ENCODE measurements at places on chromosomes 1 and 21.

DNA sequence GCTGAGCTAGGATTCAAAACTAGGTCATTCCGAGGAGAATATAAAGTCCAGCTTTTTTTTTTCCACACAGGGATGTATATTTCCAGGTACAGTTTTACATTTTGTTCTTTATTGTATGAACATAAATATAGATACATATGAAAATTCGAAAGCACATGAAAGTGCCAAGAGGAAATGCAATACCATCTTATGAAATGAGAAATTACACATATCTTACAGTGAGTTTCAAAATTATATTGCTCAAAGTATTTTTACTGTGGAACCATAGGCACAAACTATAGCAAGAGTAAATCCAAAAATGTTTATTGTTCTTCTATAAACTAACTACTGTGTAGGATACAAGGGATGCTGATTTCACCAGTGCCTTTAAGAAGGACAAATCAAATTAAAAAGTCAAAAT, 39.0 kb downstream of the PTPRC start:
- DNase-seq, result no peak

DNA sequence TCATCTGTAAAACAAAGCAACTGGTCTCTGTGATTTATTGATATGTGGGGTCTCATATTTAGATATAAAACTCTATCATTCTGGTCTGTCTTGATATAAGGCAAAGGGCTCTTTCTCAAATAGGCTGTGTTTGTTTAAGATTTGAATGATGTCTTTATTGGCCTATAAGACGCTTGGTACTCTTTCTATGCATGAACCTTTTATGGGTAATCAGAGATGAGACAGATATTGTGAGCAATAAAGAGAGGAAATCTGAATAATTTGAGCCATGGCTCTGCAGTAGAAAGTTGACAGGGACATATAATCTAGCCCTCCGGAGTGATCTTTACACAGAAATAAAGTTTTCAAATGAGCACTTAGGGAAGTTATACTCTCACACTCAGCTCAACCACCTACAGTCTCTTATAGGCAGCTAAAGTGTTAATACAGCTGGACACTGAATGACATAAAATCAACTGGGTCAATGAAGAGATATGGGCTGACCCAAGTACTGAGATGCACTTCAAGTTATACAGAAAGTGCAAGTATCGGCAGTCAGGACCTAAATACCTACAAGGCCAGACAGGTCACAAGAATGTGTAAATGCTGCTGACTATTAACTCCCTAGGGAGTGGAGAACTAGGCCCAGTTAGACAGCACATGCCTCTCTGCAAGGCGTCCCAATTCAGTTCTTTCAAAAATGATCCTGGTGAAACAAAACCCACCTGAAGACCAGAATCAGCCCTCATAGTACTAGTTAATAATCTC, 111.0 kb downstream of the PTPN14 start:
- DNase-seq, result no peak

- DNase-seq, result no peak
Observed at GRCh38 chr1:19456968-19457441, 28.3 kb downstream of the CAPZB start.

- DNase-seq, result no peak
Observed at GRCh38 chr1:39952359-39953110, 2.4 kb upstream of the MFSD2A start.

- no peak for DNase-seq
Observed at GRCh38 chr1:99086057-99086456, 81.4 kb upstream of the PLPPR5 start.

DNA sequence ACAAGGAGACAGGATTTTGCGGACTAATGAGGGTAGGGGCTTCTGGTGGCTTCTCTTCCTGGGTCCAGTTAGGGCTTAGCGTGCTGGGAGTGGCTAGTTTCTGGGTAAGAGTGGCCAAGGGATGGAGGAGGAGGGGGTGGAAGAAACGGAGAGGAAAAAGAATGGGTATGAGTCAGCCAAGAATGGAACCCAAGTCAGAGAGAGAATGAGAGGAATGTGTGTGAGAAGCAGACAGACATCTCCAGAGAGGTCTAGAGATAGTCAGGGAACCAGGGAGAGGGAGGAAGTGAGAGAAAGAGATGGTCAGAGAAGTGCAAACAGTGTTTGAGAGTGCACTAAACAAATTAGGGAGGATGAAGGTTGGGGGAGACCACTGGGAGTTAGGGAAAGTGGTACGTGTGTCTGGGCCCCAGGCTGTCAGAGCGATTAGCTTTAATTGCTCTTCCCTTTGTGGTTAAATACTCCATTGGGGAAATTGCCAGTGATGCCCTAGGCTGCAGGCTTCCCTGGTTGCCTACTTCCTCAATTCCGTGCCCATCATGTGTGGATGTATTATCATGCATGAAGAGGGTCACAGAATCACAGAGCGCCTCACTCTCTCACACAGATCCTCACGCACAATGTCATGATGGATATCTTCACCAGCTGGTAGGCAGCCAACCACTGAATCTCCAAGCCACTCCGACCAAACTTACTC, 1.4 kb downstream of the PEA15 start:
- no peak for DNase-seq

- DNase-seq, result no peak
Observed at GRCh38 chr1:158140764-158141192, 39.9 kb upstream of the CD1D start.

GRCh38 chr21:25422610-25423608, 184.4 kb downstream of the MRPL39 start:
- DNase-seq, result no peak

- peak; percentile 46 for DNase-seq
Observed at GRCh38 chr1:61081686-61082310, 563 bp upstream of the NFIA start.

DNA sequence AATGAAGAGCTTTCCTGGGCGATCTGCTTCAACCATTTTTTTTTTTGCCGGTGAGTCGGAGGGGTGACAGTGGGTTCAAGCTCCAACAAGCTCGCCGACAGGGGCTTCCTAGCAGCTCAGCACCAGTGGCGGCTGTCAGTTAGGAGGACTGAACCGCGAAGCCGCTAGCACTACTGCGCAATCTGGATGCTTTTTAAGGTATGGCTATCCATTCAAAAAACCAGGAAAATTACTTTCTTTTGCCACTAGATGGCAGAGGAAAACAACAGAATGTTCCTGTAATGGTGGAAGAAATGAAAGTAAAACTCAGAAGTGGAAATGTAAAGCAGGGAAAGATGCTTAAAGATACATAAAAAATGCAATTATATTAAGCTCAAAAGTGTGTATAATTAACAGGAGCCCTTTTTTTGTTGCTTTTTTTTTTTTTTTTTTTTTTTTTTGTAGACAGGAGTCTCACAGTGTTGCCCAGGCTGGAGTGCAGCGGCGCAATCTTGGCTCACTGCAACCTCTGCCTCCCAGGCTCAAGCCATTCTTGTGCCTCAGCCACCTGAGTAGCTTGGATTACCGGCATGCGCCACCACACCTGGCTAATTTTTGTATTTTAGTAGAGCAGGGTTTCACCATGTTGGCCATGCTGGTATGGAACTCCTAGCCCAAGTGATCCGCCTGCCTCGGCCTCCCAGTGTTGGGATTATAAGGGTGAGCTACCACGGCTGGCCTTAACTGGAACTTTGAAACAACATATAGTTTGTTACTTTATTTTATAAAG, 8.5 kb downstream of the KYAT3 start:
- DNase-seq, result no peak

GRCh38 chr1:52460694-52461093, 56.3 kb downstream of the PRPF38A start:
- DNase-seq, result no peak

DNA sequence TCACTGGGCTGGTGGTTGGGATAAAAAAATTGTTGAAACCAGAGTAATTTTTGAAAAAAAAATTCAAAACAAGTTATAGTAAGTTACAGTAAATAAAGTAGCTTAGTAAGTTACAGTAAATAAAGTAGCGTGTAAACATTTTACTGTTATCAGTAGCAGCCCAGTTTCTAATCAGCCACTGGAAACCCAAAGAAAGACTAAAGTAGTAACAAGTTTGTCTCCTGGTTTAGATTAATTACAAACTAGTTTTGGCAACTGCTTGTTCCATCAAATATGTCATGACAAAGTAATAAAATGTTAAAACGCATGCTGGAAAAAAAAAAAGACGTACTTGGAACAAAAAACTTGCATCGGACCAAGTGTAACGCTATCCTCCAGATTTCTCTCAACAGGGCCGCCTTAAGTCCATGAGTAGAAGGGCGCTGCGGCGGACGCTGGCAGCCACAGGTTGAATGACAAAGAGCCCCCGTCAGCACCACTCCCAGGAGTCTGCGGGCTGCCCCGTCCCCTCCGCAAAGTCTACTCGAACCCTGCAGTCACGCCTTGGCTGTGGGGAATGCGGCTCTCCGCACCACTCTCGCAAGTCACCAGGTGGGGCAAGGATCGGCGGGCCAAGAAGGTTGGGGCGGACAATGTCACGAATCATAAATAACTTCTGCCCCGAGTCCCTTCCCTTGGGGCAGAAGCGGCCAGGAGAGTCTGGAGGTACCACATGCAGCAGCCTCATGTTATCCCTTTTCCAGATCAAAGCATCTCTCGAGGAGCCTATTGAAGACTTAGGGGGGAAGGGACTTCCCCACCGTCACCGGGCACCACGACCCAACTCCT, 837 bp downstream of the SLC16A1 start:
- peak; percentile 22 for DNase-seq

GRCh38 chr1:204171751-204172178, 5.6 kb upstream of the REN start:
- DNase-seq, result no peak

- no peak for DNase-seq
Observed at GRCh38 chr1:246921481-246921880, 10.3 kb downstream of the AHCTF1 start.

DNA sequence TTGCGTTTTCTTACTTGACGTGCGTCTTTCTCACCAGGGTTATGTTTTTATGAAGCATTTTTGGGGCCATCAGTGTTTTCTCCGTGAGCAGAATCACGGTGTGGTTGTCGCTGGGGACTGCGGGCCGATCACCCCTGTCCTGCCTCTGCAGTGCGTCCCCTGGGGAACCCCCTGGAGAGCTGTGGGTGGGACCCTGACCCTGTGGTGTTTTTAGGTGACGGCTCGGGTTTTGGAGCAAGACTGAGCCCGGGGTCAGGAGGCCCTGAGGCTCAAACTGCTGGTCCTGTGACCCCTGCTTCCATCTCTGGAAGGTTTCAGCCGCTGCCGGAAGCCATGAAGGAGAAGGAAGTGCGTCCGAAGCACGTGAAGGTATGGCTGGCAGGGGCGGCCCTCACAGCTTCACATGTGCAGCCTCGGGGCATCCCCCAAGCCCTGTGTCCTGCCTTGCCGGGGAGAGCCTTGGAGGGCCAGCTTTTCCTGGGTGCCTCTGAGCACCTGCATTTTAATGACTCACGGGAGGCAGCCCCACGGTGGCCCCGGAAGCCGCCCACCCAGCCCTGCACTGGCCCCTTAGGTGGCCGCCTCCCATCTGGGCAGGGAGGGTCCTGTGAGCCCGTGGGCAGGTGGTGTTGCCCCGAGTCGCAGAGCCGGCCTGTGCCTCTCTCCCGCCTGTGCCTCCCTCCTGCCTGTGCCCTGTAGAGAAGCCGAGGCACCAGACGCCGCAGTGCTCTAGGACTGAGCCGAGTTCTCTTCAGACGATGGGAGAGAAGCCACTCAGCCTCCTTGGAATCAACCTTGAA, 36.7 kb upstream of the DIP2A start:
- no peak for DNase-seq

- peak; percentile 40 for DNase-seq
Observed at GRCh38 chr1:207644852-207645634, at the start of gene CR1L. CR1L (plus strand) TSS chr1:207645133; CDS start chr1:207645234, 101 bp downstream.

GRCh38 chr1:10525208-10525607, 50.5 kb downstream of the PEX14 start:
- DNase-seq, result no peak

GRCh38 chr1:34365295-34365694, 188.6 kb downstream of the C1orf94 start:
- no peak for DNase-seq

DNA sequence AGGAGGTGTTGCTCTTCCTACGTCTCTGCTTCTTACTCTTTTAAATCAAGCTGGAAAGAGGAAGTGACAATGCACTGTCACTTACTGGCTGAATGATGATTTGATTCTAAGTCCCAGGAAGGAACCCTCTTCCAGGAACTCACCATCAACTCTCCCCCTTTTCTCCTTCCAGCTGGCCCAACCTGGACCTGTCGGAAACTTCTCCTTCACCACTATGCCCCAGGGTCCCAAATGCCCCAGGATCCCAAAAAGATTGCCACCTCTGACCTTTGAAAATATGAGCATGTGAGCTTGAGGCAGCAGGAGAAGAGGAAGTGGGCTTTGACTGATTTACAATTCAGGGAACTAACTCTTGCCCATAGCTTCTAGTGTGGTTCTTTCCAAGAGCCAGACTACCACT, 5.3 kb upstream of the ADAMTS5 start:
- no peak for DNase-seq

GRCh38 chr1:26724926-26725325, 29.1 kb downstream of the ARID1A start:
- no peak for DNase-seq

- no peak for DNase-seq
Observed at GRCh38 chr1:18954270-18955071, 2.0 kb downstream of the IFFO2 start.

DNA sequence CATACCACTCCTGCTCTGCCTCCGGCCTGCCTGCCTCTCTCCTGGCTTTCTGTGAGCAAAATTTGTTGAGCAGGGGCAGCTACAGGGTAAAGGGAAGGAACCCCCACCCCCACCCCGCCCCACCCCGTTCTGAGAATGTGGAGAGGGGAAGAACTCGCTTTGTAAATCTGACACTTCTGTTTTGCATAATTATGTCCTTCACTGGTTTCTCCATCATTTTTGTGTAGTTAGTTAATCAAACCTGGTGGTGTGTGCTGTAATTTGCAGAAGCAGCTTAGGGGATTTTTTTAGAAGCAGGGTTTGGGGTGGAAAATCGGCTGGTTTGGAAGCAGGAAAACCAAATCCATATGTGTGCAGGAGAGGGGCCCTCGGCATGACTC, 58.1 kb upstream of the TMEM51 start:
- DNase-seq, result no peak

- DNase-seq, result no peak
Observed at GRCh38 chr1:198088360-198089071, 68.3 kb upstream of the NEK7 start.

DNA sequence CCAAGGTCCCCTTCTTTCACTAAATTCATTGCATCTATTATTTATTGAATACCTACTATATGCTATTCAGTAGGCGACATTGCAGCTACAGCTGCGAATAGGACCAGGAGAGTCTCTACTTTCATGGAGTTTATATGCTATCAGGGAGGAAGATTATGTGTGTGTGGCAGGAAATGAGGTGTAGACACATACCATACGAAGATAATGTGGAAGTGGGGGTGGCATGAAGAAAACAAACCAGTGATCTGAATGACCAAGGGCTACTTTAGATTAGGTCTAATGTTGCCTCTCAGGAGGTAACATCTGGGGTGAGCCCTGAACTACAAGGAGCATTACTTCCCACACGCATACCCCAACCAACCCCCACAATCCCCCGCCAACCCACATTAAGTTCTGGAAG, 1.0 kb upstream of the PPIH start:
- DNase-seq, result no peak

GRCh38 chr1:156813750-156814570, 2.7 kb downstream of the SH2D2A start:
- DNase-seq, result peak; percentile 66

Measured in stimulated activated CD4-positive, alpha-beta T cell treated with anti-CD3 and anti-CD28 coated beads, TNF-alpha, amount 100 ng/mL, for 4 hours (primary cell).